Naive B cell (primary cell): ENCODE measurements at places on chromosomes 1 and 21.
A peak's percentile ranks its signal among the peaks of the same experiment; 100 is the strongest.

DNA sequence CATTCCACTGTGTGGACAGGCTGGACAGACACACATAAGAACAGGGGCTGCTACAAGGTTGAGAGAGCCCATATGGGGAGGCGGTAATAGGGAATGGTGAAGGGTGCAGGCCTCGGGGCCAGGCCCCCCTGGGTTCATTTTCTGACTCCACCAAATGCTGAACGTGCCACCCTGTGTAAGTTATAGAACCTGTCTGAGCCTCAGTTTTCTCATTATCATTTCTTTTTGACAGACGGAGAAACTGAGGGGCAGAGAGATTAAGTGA is 569.5 kb downstream of the PTPRU start:
- no peak for DNase-seq

DNA sequence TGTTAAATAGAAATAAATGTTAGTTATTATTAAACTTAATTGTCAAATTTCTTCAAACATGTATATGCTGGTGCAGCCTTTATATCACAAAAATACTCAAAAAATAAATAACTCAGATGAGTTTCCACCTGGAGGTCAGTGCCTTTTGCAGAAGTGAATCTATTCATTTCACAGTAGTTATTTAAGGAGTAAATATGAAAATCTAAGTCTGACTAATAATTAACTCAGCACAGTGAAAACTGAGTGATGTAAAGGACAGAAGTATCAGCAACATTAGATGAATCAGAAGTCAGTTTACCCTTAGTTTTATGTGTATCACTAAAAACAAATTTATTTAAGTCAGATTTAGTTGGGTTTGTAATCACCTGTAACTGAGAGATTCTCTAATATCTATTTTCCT is 2135.4 kb downstream of the MRPL39 start:
- DNase-seq: no peak

DNA sequence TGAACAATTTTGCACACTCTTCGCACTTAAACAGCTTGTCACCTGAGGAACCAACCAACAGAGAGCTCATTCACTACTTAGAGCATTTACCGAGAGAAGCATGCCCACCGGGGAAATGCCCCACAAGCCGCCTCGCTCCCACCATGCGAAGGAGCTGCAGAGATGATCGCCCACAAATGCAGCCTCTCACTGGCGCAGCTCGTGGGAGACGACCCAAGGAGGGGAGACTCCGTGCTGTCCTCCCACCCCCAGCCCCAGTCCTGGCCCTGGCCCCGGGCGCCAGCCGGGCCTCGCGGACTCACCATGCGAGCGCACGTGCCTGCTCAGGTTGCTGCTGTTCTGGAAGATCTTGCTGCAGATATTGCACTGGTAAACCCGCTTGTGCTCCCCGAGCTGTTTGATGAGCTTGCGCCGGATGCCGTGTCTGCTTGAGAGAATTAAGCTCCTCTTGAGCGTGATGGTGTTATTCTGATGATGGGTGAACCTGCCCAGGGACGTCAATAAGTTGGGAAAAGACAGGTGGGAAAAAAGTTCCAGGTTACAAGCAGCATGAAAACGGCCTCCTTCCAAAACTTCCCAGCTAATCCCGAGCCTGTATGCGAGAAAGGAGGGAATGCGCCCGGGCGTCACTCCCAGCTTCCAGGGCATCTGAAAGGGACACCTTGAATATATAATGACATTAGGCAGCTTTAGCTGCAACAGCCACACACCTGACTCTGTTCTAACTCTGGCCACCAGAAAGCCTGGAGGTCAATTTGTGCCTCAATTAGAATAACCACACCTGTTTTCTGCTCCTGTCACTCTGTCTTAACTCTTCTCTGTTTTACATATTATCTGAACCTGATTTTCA is 42.8 kb downstream of the PRDM15 start:
- DNase-seq: no peak

- DNase-seq: no peak
These were observed 167.4 kb downstream of the TNFSF18 start for GRCh38 chr1:172883387-172883791.

DNA sequence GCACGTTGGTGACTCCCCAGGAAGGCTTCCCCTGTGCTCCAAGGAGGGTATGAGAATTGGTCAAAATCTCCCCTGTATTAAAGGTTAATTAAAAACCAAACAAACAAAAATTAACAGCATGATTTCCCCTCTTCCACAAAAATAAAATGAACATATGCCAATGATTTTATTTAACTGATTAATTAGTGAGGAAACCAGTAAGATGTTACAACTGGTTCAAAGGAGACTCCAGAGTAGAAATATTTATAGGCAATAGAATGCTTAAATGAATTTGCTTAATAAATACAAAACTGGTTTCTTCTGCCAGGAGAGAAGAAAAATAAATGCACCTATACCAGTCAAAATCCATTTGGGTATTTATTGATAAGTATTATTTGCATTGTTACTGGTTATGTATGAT is 249.5 kb upstream of the DEPDC1 start:
- no peak for DNase-seq

GRCh38 chr1:184974056-184974836 is at the start of gene NIBAN1:
NIBAN1 (minus strand) TSS chr1:184974508; CDS start chr1:184974356, 152 bp downstream.
- peak; percentile 33 for DNase-seq

DNA sequence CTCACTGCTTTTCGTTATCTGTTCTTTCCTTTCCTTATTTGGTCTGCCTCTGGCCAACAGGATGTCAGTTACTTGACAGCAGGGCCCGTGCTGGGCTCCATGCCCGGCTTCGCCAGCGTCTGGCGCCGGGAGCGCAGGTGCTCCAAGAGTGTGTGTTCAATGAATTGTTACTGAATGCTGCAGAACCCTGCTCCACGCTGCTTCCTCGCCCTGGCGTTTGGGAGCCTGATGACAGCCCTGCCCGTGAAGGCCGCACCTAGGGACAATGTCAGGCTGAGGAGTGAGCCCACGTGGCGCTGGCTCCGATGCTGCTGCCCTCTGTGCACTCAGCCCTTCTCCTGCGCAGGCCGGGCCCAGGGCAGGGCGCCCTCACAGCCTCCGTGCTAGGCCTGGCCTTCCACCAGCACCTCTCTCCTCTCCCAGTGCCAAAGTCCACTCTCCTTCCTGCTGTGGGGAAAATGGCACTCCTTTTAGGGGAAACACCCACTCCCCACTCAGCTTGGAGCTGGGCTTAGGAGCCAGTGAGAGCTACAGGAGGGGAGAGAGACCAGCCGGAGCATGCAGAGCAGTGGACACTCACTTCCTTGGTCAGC is 51.4 kb downstream of the ACBD3 start:
- DNase-seq: no peak

DNA sequence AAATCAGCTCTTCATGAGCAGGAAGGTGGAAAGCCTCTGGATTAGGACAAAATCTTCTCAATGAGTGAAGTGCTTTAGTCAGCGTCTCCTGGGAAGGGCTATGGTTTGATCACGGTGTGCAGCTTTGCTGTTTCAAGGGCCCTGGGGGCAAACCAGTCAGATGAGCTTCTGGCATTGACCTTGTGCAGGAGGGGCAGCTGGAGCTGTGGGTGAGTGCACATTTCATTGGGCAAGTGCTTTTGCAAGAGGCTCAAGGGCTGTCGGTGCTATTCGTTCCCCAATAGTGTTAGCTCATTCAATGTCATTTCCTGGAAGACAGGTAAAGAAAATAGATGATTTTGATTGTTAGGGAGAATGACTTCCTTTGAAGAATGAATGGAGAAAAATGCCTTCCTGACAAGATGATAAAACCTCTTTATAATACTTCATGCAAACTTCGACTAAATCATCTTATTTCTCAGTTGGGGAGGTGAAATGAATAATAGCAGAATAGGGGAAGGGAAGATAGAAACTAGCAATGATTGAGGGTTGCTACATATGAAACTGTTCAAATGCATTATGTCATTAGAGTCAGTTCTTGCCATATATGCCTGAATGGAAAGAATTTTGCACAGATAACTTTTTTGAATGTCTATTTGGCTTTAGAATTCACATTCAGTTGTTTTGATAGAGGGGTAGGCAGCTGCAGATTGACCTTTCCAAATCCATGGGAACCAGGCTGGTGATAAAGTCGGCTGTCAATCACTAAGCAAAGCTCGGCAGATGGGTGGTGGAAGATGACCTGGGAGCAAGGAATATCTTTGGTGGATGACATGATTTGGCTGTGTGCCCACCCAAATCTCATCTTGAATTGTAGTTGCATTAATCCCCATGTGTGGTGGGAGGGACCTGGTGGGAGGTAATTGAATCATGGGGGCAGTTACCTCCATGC is 12.9 kb upstream of the DISC1 start:
- no peak for DNase-seq

GRCh38 chr21:38129711-38130110 is 127.1 kb upstream of the KCNJ15 start:
- no peak for DNase-seq

GRCh38 chr1:31742462-31743212 is 21.5 kb downstream of the ADGRB2 start:
- DNase-seq: no peak

DNA sequence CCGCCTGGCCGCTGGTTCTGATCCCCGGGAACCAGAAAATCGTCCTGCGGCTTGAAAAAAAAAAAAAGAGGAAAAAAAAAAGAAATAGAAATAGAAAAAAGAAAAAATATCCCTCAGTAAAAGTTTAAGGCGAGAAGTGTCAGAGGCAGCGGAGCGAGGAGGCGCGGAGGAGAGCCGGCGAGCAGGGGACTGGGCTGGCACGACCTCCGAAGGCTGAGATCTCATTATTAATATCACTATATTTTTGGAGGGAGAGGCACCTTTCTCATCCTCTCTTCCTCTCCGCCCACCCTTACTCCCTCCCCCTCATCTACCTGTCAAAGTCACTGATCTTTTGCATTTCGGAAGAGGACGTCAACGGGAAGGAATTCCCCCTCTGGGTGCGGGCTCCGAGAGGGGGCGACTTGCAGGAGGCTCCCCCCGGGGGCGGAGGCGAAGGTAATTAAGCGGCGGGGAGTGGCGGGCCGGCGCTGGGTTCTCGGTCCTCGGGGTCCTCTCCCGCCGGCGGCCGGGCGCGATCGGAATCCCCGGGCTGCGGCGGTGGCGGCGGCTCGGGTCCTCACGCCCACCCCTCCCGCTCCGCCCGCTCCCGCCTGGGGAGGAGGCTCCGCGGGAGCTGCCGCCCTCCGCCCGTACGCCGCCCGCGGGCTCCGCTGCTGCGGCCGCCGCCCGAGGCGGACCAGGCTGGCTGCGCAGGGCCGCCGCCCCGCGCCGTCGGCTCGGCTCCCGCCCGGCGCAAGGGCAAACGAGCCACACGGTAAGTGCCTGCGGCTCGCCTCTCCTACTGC is at the start of gene NTNG1:
Gene NTNG1, plus strand, starts transcription at position 337 of the 788 bp plus-strand sequence.
- peak; percentile 38 for DNase-seq

GRCh38 chr1:112478314-112478713 is 30.5 kb upstream of the WNT2B start:
- no peak for DNase-seq

GRCh38 chr1:30601316-30602085 is 121.9 kb downstream of the MATN1 start:
- no peak for DNase-seq

DNA sequence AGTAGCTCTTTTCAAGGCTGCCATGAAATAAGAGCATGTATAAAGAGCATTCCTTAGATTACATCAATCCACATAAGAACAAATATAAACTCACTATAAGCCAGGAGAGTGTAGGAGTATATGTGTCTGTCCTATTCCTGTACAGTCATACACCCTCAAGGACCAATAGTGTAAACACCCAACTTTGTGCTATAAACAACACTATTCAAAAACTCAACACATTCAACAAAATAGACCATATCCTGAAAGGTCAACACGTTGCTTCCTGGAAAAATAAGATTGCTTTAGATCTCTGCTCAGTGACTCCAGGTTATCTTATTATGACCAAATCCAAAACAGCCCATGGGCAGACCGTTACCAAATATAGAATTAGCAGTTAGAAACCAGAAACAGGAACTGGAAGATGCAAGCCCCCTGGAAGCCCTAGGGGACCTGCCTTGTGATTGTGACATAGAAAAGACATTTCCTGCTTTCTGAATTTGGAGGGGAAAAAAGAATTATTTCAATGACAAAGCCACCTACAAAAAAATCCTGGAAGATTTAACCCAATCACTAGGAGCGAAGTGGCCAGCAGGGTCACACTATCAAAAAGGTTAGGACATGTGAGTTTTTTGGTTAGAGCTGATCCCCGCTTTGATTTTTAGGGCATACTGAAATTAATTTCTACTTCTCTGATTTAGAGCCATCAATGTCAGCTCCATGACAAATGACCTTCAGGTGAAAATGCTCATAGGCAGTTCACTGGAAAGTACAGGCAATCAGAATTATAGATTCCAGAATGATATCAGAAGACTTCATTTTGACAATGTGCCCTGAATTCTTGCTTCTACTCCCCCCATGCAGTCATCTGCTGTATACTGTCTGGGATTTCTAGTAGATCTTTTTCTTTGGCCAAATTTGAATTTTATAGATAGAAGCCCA is 59.9 kb downstream of the LRRC8C start:
- peak; percentile 69 for DNase-seq

- no peak for DNase-seq
These were observed 26.3 kb downstream of the GADD45A start for GRCh38 chr1:67711158-67711854.

DNA sequence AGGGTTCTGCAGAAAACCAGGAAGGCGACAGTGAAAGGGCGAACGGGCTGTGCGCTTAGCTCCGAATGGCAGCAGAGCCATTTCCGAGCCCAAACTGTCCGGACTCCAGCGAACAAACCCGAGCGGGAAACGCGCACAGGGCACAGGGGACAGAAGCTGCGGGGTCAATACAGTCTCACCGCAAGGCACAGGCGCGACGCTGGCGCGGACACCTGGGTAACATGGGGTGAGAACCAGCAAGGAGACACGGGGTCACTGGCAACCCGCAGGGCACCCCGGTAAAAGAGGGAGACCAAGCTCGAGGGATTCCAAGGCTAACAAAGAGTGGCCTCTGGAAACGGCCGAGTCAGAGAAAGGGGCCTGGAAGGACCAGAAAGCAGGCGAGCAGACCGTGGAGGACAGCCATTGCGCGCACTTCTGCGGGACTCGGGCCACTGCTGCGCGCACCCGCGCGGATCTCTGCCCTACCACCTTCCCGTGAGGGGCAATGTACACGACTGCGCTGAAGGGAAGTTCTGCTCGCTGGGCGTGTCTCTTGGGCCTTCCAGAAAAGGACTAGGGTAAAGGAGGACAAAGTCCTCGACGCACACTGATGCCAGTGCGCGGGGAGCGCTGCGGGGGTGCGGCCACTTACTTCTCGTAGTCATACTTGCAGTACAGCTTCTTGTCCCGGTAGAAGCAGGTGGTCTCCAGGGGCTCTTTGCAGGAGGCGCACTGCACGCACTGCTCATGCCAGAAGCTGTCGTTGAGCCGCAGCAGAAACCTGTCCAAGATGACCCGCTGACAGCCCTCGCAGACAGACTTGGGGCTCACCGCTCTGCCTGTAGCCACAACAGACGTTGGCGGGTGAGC is 3.8 kb downstream of the LMX1A start:
- DNase-seq: no peak

GRCh38 chr1:207423560-207424292 is 30.4 kb upstream of the CR2 start:
- DNase-seq: no peak

GRCh38 chr1:245441689-245442088 is 286.9 kb downstream of the KIF26B start:
- DNase-seq: no peak

GRCh38 chr21:16504281-16504680 is 774.5 kb downstream of the USP25 start:
- no peak for DNase-seq

GRCh38 chr1:64318428-64318827 is 115.0 kb downstream of the UBE2U start:
- DNase-seq: no peak
